Gastroesophageal sphincter (tissue), 4 donors: ENCODE measurements at places on chromosomes 11 and 22.
A peak's percentile ranks its signal among the peaks of the same experiment; 100 is the strongest.

DNA sequence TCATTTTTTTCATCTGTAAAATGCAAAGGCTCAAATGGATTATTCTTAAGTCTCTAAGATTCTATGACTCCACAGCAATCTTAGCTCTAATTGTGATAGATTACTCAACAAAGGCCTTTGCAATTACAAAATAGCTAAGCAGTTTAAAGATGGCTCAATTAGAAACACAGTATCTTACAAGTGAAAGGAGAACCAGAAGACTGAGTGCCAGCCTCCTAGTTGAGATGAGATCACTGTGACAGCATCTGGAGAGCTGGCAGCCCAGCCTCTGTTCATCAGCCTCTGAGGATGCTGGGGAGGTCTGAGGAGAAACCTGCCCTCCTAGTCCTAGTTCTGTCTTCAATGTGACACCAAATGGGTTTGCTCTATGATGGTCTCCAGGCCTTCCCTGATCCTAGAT lies 158.4 kb upstream of the NARS2 start:
- no peak for ATAC-seq

DNA sequence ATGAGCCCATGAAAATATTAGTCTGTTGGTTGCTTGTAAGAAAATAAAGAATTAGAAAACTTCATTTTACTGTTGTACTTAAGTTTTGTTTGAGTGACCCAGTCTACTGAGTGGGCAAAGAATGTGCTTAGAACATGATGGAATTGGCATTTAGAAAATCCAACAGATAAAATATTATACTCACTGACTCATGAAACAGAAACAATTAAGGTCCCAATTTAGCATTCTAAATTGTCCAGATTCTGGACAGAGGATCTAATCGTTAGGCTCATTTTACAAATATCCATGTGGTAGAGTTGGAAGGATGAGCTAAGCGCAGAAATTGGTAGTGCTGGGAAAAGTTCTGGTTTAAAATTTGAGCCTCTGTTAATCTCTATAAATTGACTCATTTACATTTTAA lies 45.4 kb downstream of the METTL15 start:
- no peak for ATAC-seq

DNA sequence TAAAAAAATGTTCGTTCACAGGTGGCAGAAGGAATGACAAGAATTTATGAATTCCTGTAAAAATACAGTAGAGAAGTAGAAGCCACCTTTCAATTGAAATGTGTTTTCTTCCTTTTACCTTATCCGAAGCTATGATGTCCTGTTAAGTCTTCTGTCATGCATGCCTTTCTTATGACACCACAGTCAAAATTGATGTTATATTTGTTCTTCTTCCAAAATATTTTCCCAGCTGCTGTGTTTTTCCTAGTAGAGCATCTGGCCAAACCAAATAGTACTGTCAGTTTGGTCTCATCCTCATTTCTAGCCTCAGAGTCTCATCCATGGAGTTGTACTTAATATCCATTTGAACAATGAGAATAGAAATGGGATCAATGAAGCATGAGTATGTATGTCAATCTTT lies 206.1 kb downstream of the PGR start:
- peak; percentile 43 for ATAC-seq

DNA sequence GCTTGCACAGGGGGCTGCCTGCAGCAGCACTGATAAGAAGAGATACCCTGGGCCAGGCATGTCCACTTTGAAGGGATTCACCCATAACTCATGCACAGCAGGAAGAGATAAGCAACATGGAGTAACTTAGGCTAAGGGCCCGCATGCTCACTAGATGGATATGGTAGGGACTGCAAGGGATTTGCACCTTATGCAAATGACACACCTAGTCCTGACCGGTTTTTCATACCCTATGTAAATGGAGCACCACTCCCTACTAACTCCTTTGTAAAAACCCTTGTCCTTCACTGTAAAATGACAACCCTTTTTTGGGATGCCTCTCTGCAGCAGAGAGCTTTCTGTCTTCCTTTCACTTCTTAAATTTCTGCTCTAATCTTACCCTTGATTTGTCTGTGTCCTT lies 658.9 kb upstream of the CCDC179 start:
- no peak for ATAC-seq

- ATAC-seq = no peak
Observed at GRCh38 chr11:80595011-80595410, 1154.2 kb upstream of the TENM4 start.
